Anterior cingulate cortex (tissue), 58 donors: ENCODE measurements at places on chromosomes 13 and 19.

DNA sequence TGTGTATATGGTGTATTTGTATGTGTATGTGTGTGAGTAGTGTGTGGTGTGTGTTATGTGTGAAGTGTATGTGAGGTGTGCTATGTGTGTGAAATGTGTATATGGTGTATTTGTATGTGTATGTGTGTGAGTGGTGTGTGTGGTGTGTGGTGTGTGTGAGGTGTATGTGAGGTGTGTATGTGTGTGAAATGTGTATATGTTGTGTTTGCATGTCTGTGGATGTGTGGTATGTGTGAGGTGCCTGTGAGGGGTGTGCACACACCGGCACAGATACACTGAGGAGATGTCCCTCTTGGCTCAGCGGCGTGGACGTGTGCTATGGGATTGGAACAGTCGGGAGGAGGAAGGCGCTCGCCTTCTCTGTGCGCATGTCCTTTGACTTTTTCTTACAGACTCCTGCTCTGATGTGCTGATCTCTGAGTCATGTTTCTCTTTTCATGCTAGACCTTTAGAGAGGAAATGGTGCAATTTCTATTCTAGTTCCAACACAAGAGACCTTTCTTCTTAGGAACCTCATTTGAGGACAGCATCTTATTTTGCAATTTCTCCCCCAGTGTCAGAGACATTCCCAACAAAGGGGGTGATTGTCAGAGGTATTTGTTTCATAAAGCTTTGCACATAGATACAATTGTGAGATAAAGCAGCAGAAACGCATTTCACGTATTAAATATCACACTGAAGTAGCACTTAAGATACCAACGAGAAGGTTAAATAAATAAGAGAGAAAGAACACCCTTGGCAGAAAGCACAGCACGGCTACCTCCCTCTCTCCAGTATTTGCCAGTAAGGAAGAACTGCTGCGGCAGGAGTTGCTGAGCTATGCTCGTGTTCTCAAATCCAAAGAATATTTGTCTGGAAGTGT, 11.3 kb upstream of the TNFRSF19 start:
- DNase-seq, result no peak

DNA sequence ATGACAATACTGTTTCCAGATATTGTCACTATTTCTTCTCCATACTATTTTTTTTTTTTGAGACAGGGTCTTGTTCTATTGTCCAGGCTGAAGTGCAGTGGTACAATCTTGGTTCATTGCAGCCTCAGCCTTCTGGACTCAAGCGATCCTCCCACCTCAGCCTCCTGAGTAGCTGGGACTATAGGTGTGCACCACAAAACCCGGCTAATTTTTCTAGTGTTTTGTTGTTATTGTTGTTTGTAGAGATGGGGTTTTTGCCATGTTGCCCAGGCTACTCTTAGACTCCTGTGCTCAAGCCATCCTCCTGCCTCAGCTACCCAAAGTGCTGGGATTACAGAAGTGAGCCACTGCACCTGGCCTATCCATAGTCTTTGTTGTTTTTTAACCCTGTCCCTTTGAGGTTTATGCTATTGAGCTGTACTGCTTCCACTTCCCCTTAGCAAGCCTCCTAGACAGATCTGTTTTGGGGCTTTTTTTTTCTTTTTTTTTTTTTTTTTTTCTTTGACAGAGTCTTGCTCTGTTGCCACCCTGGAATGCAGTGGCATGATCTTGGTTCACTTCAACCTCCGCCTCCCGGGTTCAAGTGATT, 27.6 kb upstream of the MAP3K10 start:
- DNase-seq, result no peak

DNA sequence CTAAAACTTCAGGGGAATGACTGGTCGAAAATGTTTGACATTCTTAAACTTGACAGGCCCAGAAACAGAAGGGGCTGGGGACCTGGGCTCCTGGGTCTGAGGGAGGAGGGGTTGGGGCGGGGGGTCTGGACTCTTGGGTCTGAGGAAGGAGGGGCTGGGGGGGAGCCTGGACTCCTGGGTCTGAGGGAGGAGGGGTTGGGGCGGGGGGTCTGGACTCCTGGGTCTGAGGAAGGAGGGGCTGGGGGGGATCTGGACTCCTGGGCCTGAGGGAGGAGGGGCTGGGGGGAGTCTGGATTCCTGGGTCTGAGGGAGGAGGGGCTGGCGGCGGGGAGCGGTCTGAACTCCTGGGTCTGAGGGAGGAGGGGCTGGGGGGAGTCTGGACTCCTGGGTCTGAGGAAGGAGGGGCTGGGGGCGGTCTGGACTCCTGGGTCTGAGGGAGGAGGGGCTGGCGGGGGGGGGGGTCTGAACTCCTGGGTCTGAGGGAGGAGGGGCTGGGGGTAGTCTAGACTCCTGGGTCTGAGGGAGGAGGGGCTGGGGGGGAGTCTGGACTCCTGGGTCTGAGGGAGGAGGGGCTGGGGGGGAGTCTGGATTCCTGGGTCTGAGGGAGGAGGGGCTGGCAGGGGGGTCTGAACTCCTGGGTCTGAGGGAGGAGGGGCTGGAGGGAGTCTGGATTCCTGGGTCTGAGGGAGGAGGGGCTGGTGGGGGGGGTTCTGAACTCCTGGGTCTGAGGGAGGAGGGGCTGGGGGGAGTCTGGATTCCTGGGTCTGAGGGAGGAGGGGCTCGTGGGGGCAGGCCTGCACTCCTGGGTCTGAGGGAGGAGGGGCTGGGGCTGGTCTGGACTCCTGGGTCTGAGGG, 5.5 kb upstream of the KLK6 start:
- no peak for DNase-seq

DNA sequence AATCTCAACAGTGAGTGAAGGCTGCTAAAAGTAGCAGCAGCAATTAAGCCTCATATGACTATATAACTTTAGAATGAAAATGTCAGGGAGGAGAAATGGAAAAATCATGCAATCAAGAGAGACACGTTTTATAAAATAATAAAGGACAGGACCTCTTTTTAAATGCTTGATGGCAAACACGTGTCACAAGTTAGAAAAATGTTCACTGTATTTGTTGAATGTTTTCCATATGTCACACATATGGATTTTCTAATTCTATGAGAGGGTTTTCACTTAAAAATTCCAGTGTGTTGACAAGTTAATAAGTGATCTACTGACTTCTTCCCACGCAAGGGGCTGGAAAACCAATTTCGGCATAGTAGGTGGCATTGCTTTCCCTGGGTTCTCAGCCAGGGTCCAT, 27.7 kb upstream of the KCTD12 start:
- DNase-seq, result no peak

DNA sequence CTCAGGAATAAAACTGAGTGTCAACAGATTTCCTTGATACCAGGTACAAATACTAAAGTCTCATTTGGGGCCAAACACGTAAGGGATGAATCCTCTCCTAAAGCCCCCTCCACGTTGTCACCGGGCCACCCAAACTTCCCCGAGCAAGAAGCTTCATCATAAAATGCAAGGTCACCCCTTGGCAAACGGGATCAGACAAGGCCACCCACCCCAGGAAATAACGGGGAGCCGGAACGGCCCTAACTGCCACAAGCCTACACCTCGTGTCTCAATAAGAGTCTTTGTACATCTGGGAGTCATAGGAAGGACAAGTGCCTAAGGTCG, 717 bp downstream of the EEF2 start:
- no peak for DNase-seq

- DNase-seq, result no peak
These were observed 7.0 kb upstream of the RAB8A start for GRCh38 chr19:16104722-16105121.

GRCh38 chr13:30415430-30416030, 6.8 kb upstream of the UBE2L5 start:
- DNase-seq, result no peak
